ENCODE measurements at places on chromosomes 3 and 15.

- peak; percentile 9 for DNase-seq
Observed at GRCh38 chr3:146640955-146641867, 36.1 kb upstream of the PLSCR5 start.

DNA sequence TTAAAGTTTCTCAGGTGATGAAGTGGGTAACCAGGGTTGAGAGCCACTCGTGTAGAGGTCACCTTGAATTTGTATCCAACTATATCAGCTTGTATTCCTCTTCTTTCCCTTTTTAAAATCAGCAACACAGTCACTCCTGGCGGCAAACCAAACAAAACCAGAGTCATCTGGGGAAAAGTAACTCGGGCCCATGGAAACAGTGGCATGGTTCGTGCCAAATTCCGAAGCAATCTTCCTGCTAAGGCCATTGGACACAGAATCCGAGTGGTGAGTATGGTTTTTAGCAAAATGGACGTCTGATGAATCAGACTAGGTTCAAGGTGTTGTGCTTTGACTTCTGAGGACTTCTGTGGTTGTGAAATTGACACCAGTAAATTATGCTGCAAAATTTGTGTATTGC, 3.9 kb downstream of the RPL35A start:
- no peak for DNase-seq

GRCh38 chr3:23079976-23080375, 123.2 kb upstream of the UBE2E2 start:
- no peak for DNase-seq

GRCh38 chr3:123750209-123750608, 133.9 kb downstream of the MYLK start:
- no peak for DNase-seq

DNA sequence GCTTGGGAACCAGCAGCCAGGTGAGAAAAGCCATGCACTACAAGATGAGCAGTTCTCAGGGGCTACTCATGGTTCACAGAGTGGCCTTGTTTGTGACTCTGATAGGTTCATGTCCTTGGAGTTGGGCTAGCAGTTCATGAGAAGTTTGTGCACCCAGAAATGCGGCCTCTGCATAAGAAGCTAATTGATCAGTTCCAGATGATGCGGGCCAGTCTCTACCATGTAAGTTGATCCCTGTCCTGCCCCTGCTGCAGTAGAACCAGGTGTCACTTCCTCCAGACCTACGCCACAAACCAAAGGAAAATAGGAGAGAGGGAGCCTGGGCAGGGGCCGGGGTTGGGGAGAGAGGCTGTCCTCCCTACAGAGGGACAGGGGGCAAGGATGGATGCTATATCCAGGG, 27.2 kb upstream of the MANF start:
- DNase-seq, result no peak

DNA sequence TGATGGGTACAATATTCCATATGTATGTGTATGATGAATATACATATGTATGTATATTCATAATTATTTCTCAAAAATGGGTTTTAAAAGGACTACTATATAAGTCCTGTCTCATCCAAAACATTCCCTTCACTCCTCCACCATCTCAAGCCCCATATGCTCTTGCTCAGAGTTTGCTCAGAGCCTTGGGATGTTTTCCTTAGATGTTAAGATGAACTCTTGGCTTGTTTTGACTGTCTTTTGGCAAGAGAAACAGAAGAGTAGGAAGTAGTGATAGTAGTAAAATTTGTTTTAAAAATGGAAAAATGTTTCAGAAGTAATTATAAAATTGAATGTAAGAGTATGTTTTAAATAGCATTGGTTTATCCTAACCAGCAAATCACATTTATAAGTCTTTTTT, 6.2 kb upstream of the EPHA3 start:
- DNase-seq, result no peak

- DNase-seq, result no peak
Observed at GRCh38 chr15:64690578-64691296, 84.7 kb downstream of the RBPMS2 start.

GRCh38 chr3:188253800-188254452, 100.0 kb downstream of the LPP start:
- no peak for DNase-seq

- DNase-seq, result no peak
Observed at GRCh38 chr15:42595626-42596240, 20.3 kb downstream of the STARD9 start.

DNA sequence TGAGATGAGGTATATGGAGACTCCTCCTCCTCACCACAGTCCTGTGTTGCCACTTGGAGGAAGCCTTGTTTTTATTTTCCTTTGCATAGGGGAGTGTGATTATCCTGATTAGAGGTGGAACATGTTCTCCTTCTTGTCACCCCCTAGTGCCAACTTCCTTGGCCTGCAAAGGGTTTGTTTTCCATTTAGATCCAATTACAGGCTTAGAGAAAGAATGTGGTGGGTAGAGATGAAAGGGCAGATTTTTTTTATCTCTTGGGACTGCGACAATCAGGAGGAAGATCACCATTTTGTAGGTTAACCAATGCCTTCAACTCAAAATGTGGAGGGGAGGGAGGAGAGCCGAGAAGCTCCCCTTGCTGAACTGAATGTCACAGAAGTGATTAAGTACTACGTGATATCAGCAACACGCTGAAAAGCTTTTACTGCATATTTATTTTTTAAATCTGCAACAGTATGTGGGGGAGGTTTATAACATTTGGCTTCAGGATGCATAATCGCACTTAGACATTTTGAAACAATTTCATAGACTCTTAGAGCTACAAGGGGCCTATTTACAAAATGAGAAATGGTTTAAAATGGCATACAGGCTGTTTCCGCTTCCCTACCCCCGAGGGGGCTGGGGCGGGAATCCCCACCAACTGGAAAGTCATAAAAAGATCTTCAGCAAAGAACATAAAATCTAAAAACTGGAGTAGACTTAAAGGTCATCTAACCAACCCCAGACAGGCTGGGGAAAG, 2.4 kb downstream of the LMCD1 start:
- DNase-seq, result no peak

- no peak for DNase-seq
Observed at GRCh38 chr15:60328852-60329443, 68.8 kb downstream of the ANXA2 start.

DNA sequence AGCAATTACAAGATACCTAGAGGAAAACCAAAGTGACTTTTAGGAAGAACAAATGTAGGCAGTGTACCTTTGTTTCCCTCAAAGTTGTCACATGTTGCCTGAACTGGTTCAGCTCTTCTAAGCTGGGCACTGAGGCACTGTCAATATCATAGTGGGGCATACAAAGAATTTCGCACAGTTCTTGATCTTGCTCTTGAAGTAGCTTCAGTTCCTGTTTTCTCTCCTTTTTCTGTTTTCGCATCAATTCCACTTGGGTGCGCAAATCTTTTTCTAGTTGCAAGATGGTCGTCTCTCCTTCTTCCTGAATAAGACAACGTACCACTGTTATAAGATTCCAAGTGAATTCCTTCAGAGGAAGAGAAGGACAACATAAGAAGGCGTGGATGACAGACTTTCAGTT, 12.7 kb downstream of the PRC1 start:
- no peak for DNase-seq

GRCh38 chr3:146160321-146160963, 542 bp downstream of the PLOD2 start:
- DNase-seq, result peak; percentile 59

DNA sequence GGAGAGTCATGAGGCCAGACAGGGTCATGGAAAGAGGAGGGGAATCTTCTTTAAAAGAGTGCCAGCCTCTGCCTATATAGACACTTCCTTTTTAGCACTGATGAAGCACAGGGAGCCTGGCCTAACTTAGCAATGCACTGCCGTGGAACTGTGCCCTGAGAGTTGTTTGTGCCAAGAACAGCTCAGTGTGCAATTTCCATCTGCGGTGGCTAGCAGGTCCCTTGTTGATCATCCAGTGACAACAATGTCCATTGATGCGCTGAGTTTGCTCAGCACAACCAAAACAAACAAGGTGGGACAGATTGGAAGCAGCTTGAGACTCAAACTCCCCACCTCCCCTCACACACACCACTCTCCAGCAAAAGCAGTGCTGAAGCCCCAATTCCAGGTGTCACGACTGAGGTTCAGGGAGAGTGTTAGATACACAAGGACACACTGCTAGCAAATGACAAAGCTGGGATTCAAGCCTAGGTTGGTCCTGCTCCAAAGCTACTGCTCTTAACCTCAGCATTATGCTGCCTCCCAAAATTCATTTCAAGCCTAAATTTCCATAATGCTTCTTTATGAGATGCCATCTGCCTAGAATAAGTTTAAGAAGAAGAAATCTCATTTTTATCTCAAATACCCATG, 316.6 kb upstream of the UBE2E2 start:
- DNase-seq, result no peak

GRCh38 chr3:186973702-186974101, 43.4 kb downstream of the ST6GAL1 start:
- no peak for DNase-seq

DNA sequence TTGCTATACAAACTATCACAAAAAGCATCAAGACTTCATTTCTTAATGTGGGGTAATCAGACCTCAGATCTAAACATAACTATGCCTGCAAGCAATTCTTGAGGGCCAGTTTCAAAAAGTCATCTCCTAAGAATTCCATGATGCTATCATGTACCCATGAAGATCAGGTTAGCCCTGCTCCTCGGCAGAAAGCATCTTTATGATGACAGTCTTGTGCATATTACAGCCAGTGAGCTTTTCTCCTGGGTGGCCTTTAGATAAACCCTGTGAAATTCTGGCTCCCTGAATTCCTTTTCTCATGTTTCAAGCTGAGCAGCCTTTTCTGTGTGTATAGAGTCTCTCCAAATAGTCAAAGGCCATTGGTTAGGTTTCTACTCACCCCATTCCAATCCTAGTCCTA, 201.9 kb upstream of the MCTP2 start:
- DNase-seq, result no peak

GRCh38 chr3:112856537-112856936, 9.9 kb upstream of the CD200R1L start:
- DNase-seq, result no peak

GRCh38 chr15:52309154-52309548, 13.5 kb upstream of the MYO5C start:
- no peak for DNase-seq

DNA sequence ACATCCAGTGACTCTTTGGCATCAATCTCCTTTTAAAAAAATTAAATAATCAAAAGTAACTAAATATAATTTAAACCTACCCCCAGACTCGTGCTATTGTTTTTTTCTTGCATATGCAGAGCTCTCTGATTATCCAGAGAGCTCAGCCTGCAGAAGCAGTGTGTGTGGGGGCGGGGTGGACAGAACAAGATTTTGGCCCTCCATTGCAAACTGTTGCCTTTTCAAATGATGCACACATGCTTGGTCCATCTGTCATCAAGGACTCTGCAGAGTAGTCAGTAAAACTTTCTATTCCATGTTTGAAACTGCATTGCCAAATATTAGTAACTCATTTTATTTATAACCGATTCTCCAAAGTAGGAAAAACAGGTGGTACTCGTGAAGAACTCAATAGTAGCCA, 28.6 kb upstream of the STXBP5L start:
- no peak for DNase-seq

GRCh38 chr15:81270781-81271491, 53.0 kb downstream of the STARD5 start:
- DNase-seq, result no peak

DNA sequence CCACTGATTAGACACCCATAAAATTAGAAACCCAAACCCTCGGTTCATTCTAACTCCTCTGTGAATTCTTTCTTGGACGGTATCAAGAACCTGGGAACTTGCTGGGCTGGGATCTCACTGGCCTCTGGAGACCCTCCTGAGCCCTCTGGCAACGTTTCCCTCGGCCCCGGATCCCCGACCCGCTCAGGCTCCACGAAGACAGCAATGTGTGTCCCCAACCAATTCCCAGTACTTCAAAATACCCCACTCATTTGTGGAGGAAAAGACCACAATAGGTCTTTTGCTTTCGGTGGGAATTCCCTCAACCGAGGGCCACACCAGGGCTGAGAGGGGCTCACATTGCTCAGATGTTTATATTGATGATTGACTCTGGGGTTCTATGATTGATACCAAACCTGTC, 117.9 kb upstream of the PRR20G start:
- no peak for DNase-seq

GRCh38 chr15:54681584-54681983, 515.2 kb downstream of the RSL24D1 start:
- DNase-seq, result no peak

- DNase-seq, result no peak
Observed at GRCh38 chr3:54556630-54557029, 371.2 kb downstream of the LRTM1 start.

- DNase-seq, result no peak
Observed at GRCh38 chr15:59931646-59932261, 72.4 kb upstream of the FOXB1 start.

- DNase-seq, result no peak
Observed at GRCh38 chr15:86735247-86736040, 655.8 kb downstream of the AGBL1 start.

DNA sequence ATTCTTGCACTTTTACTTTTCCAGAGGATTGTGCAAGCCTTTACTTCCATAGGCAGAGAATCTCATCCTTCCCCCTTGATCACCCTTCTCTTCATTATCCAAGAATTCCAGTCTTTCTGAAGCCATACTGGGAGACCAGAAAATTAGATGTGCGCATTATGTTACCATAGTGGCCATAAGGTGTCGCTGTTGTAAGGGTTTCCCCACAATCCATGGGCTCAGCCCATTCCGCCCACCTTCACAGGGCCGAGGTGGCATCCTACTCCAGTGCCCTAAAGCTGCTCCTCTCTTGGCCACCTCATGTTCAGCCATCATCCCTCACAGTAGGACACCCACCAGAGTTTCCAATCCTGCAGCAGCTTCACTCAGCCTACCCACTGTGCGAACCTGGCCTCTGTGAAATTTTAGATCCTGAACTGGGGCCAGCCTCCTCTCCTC, 35.0 kb downstream of the CTSH start:
- no peak for DNase-seq

- DNase-seq, result no peak
Observed at GRCh38 chr3:101943029-101943428, 93.7 kb downstream of the NFKBIZ start.

DNA sequence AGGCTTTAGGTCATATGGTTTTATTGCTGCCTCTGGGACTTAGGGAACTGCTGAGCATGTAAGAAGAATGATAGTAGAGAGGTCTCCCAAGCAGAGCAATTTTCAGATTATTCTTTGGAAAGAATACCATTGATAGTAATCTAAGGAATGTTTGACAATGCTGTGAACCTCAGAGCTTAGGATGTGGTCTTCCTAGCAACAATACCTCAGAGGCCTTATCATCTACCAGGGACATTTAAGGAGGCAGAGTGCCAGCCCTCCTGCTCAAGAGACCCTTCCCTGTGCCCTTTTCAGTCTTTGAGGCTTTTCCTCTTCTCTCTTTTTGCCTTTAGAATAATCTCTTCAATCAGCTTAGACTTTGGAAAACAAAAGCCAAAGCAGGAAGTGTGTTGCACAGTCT, 272.1 kb downstream of the OXSM start:
- no peak for DNase-seq

- DNase-seq, result no peak
Observed at GRCh38 chr3:84141571-84141970, 817.2 kb upstream of the CADM2 start.

Measured in amniotic stem cell (primary cell).